ENCODE measurements at places on chromosomes 13 and 19. TPM values are rescaled to one million over a fixed set of nuclear protein-coding genes. Genes with fewer than 3 reads are reported as not detected.

GRCh38 chr19:6680141-6680540 is 10.2 kb upstream of the TNFSF14 start:
- DNase-seq: no peak

Gene TTC9B
- total RNA-seq: not detected

DNA sequence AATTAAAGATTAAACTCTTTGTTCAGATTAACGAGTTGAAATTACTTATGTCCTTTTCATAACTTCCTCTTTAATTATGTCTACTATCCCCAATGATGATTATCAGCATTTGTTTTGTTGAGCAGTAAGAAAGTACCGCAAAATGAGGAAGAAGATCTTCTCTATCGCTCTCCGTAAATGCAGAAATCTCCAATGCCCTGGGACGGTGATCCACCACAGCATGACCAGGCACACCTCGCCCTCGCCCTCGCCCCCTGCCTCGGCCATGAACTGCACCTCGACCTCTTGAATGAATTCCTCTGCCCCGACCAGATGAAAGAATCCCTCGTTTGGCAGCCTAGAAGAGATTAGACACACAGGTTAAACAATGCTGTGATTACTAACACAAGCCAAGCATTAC is 69.1 kb downstream of the RBM26 start:
- DNase-seq: no peak

DNA sequence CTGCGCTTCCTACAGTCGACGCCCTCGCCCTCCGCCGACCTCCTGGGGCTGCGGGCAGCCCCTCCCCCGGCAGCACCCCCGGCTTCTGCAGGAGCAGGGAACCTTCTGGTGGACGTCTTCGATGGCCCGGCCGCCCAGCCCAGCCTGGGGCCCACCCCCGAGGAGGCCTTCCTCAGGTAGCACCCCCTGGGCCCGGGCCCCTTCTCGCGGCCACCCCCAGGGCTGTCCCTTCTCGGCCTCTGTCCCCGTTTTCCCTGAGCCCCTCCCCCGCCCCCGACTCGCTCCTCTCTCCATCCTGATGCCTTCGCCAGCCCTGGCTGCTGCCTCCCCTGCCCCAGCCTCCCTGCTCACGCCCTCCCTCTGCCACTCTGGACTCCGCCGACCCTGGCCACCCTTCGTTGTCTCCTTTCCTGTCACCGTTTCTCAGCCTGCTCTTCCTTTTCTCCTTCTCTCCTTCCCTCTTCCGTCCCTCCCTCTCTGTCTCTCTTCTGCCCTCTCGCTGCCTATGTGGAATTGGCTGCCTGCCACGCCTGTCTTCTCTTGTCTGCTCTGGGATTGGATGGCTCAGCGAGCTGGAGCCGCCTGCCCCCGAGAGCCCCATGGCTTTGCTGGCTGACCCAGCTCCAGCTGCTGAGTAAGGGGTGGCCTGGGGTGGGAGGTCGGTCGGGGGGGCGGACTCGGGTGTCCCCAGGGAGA is 11.0 kb downstream of the FUZ start:
- peak; percentile 97 for DNase-seq

DNA sequence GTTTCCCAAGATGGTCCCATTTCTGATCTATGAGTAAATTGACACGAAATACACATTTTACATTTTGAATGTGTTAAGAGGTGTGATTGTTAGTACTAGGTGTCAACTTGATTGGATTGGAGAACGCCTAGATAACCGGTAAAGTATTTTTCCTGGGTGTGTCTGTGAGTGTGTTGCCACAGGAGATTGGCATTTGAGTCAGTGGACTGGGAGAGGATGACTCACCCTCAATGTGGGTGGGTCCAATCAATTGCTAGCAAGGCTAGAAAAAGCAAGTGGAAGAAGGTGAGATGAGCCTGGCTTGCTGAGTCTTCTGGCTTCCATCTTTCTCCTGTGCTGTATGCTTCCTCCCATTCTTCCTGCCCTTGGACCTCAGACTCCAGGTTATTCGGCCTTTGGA is 960.7 kb upstream of the PCDH9 start:
- DNase-seq: no peak

DNA sequence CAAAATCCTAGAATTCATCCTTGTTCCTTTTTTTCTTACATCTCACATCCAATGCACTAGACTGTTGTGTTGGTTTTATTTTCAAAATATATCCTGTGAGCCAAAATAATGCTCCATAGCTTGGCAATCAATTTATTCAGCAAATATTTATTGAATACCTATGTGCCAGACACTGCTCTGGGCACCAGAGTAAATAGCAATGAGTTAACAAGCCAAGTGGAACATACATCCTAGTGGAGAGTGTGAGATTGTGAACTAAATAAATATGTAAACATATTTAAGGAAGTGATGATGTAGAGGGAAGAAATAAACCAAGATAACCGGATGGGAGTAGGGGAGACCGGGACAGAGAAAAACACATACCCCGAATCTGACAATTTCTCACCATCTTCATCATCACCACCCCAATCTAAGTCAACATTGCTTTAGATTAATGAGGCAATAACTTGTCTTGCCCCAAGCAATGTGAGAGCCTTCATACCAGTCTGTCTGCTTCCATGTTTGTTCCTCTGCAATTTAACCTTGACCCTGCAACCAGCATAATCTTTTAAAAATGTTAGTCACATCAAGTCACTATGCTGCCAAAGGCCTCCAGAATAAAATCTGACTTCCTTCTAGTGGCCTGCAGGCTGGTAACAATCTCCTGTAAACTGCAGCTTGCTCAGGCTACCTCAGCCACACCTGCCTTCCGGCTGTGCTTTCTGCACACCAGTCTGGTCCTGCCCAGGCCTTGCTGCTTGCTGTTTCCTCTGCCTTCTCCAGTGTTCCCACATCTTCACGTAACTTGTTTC is 199.2 kb downstream of the DLEU7 start:
- no peak for DNase-seq

DNA sequence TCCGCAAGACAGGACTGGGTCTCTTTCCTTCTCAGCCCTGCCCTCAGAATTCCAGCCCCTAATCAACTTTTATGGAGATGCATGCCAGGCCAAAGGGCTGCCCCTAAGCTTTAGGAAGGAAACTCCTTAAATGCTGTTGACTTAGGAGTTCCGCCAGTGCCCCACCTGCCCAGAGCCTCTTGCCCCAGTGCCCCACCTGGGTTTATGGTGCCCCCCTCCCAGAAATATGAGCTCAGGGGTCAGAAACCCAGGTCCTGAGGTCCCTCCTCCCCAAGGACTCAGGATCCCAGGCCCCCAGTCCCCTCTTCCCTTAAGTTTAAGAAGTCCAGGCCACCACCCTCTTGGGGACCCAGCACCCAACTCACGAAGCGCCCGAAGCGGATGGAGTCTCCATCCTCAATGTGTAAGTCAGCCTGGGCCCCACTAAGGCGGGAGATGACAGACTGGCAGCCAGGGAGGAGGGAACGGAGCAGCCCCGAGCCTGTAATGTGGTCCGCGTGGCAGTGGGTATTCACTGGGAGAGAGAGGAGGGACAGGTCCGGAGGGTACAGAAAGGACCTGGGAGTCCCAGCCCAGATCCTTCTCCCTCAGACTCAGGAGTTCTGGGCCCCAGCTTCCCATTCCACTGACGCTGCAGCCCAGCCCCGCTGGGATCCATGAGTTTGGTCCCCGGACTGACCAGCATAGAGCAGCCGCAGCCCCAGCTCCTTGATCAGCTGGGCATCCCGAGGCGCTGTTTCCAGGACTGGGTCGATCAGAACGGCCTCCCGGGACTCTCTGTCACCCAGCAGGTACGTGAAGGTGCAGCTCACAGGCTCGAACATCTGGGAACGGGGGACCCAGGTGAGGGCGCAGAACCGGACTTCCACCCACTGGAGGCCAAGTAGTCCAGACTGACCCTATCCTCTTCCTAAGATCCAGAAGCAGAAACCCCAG is 897 bp downstream of the ETHE1 start:
- peak; percentile 14 for DNase-seq

DNA sequence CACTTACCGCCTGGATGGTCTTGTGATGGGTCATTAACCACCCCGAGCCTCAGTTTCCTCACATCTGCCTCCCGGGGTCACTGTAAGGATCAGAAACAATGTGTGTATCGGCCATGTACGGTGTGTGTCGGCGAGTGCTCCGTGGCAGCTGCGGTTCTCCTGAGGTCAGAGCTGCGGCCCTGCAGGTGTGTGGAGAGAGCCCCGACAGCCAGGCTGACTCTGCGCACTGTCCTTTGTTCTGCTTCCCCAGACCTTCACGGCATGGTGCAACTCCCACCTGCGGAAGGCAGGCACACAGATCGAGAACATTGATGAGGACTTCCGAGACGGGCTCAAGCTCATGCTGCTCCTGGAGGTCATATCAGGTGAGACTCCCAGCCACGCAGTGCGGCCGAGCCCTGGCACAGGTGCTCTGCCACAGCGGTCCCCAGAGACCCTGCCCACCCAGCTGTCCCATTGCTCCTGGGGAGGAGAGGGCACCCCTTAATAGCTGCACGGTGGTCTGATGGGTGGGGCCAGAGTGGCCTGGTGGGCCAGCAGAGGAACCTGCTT is 43.8 kb downstream of the CAPN12 start:
- no peak for DNase-seq

Data from lung (tissue), 17 donors.